ENCODE measurements at places on chromosomes 5 and 9. TPM values are rescaled to one million over a fixed set of nuclear protein-coding genes. Genes with fewer than 3 reads are reported as not detected.
A peak's percentile ranks its signal among the peaks of the same experiment; 100 is the strongest.

The TAS2R1 gene
- polyA plus RNA-seq, result not detected

The SAPCD2 gene
- polyA plus RNA-seq, result 0.95 TPM

The ALDH1A1 gene
- polyA plus RNA-seq, result not detected

The DAB2 gene
- 45.0 TPM for polyA plus RNA-seq

The PCDHA2 gene
- not detected for polyA plus RNA-seq

The BAAT gene
- not detected for polyA plus RNA-seq

The CAMLG gene
- 49.7 TPM for polyA plus RNA-seq

The KCNIP1 gene
- polyA plus RNA-seq, result not detected

The MARVELD2 gene
- not detected for polyA plus RNA-seq

The MXD3 gene
- polyA plus RNA-seq, result 4.2 TPM

GRCh38 chr5:3025392-3025791 is 273.9 kb upstream of the IRX2 start:
- no peak for DNase-seq

DNA sequence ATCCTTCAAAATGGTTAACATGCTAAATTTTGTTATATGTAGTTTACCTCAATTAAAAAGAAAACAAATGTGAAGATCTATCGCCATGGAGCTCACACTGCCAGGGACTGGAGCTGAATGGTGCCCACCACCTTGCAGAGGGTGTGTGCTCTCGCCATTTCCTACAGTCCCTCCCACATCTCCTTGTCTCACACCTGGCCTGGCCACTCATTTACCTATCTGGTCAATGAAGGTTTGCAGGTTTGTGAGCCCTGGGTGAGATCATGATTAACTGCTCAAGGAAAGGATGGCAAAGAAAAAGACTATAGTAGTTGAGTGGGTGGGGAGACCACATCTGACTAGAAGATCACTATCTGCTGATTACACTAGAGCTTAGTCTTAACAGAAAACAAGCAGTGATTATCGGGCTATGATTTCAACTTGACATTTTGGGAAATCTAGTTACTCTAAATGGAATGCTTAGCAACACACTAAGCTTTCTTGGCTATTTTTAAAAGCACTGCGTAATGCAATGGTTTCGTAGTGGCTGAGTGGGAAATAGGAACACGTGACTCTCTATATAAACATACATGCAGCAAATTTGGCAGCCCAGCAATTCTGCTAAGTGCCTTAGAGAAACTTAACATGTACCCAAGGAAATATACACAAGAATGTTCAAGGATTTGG is 27.3 kb downstream of the PUM3 start:
- DNase-seq, result no peak

DNA sequence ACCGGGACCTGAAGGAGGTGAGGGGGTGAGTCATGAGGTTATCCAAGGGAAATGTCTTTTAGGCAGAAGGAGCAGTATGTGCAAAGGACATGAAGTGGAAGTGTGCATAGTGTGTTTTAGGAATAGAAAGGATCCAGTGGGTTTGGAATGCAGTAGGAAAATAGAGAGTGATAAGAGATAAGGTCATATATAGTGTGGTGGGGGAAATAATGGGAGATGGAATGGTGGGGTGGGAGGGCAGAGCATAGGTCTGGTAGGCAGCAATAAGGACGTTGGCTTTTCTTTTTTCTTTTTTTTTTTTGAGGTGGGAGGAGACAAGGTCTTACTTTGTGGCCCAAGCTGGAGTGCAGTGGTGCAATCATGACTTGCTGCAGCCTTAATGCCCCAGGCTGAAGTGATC is 17.8 kb downstream of the SNX24 start:
- DNase-seq, result no peak

GRCh38 chr9:109903515-109904138 is 123.6 kb downstream of the PALM2AKAP2 start:
- peak; percentile 38 for DNase-seq

GRCh38 chr5:78543916-78544315 is 104.7 kb downstream of the LHFPL2 start:
- no peak for DNase-seq

DNA sequence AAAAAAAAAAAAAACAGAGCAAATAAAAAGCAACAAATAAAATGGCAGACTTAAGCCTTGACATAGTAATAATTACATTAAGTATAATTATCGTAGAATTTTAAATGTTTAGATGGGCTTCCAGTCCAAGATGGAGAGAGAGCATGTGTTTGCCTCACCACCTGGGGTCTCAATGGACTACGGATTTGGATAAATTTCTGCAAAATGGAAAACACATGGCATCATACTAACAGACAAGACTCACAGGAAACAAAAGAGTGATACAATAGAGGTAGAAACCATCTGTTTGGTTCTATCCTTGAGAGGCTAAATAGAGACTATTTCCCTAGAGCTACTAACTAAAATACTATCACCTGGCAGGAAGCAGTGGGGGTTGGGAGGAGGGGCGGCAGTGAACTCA is 144.3 kb downstream of the MUSK start:
- no peak for DNase-seq

DNA sequence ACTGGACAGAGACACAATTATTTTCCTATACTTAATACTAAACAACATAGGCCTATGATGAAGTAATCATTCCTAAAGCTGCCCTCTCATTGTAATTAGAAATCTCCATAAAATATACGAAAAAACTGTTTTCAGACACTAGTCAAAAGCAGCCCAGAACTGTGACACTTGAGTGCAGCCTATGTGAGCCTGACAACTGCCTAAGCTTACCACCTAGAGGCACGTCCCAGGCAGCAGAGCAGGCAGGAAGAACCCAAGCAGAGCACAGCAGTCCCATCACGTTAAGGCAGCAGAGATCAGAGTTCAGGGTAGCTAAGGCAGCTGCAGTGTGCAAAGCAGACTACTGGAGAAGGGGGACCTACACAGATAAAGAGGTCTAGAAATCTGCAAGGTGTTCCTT is 46.4 kb downstream of the GOLPH3 start:
- DNase-seq, result no peak

GRCh38 chr5:139915266-139915665 is 119.7 kb downstream of the PSD2 start:
- DNase-seq, result no peak

GRCh38 chr5:88665750-88666215 is 217.2 kb downstream of the MEF2C start:
- DNase-seq, result no peak

GRCh38 chr5:55276771-55277170 is 30.7 kb downstream of the DHX29 start:
- no peak for DNase-seq

GRCh38 chr5:149999359-149999758 is 1.1 kb downstream of the TIGD6 start:
- DNase-seq, result no peak

- DNase-seq, result no peak
Observed at GRCh38 chr5:168426864-168427172, 59.5 kb upstream of the RARS1 start.

- no peak for DNase-seq
Observed at GRCh38 chr5:3317051-3317795, 278.4 kb upstream of the IRX1 start.

DNA sequence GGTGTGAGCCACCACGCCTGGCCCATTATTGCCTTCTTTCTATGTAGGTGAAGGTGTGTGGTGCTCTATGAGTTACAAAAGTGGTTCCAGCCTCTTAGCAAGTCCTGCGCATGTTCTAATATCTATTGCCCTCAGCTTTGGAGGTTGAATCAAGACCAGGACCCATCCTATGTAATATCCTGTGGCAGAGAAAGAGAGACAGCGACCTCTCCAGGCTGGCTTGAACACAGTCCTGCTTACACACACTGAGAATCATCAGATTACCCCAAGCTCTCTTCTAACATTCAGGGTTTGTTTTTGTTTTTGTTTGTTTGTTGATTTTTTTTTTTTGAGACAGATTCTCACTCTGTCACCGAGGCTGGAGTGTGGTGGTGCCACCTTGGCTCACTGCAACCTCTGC is 94.7 kb upstream of the OSMR start:
- no peak for DNase-seq

- DNase-seq, result no peak
Observed at GRCh38 chr9:1421436-1421835, 371.3 kb downstream of the DMRT2 start.

- DNase-seq, result no peak
Observed at GRCh38 chr5:51278539-51278938, 104.7 kb upstream of the ISL1 start.

GRCh38 chr9:98726735-98727134 is 18.0 kb upstream of the GABBR2 start:
- DNase-seq, result no peak

DNA sequence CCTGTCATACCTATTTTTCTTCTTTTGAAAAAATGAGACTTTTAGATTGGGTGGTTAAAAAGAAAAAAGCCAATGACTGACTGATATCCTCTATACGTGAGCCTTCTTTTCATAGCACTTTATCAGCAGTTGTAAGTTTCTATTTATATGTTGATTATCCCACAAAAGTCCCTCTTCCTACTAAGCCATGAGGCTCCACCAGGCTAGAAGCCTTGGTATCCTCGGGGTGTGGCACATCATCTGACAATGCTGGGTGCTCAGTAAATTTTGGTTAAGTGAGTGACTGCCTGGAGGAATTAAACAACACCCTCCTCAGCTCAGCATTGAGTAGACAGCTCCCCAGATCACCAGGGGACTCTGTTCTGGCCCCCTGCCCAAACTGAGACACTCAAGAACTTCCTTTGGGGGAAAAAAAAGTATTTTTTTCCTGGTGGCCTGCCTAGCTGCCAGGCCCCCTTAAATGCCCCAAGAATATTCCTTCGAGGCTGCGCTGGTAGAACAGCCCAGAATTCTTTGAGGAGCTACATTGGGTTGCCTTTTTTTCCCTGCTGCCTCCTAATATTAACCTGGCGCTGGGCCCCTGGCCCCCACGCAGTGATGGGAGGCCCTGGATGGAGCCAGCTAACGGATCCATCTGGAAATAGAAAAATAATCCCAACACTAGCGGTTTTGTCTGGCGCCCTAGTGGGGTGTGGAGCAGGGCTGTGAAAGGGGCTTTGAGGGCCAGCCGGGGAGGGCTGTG is 23.4 kb upstream of the COL27A1 start:
- no peak for DNase-seq

- DNase-seq, result no peak
Observed at GRCh38 chr5:154837009-154837901, 13.1 kb downstream of the FAXDC2 start.

- no peak for DNase-seq
Observed at GRCh38 chr9:77472646-77473045, 175.5 kb downstream of the GNA14 start.

Measured in immature natural killer cell (primary cell).